ENCODE measurements at places on chromosomes 7 and 10.

DNA sequence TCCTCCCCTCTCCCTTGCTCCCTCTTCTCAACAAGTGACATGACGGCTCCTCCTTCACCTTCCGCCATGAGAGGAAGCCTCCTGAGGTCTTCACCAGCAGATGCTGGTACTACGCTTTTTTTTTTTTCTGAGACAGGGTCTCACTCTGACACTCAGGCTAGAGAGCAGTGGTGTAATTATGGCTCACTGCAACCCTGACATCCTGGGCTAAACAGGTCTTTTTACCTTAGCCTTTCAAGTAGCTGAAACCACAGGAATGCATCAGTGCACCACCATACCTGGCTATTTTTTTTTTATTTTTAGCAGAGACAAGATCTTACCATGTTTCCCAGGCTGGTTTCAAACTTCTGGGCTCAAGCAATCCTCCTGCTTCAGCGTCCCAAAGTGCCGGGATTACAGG, 43.6 kb downstream of the MDH2 start:
- DNase-seq, result no peak

DNA sequence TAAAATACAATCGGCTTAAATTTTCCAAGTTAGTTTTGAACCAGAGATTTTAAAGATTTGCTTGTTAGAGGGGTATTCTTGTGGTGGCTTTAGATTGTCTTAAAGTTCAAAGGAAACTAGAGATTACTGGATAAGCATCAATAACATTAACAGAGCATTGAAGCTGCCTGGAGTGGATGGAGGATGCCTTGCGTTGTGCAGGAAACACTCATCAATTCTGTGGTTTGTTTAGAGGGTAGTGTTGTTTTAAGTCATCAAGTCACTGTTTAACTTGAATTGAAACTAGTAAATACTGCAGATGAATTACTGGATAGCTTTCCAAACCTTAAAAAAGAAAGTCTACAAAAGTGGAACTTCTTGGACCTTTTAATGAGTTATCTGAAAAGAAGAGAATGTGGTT, 218.6 kb downstream of the CELF2 start:
- no peak for DNase-seq

GRCh38 chr7:132584796-132585494, 8.7 kb upstream of the PLXNA4 start:
- DNase-seq, result no peak

- no peak for DNase-seq
Observed at GRCh38 chr10:99799613-99800012, 17.2 kb downstream of the ABCC2 start.

- no peak for DNase-seq
Observed at GRCh38 chr7:38880035-38880434, 29.0 kb downstream of the VPS41 start.

- no peak for DNase-seq
Observed at GRCh38 chr10:86263209-86263608, 103.4 kb downstream of the GRID1 start.

DNA sequence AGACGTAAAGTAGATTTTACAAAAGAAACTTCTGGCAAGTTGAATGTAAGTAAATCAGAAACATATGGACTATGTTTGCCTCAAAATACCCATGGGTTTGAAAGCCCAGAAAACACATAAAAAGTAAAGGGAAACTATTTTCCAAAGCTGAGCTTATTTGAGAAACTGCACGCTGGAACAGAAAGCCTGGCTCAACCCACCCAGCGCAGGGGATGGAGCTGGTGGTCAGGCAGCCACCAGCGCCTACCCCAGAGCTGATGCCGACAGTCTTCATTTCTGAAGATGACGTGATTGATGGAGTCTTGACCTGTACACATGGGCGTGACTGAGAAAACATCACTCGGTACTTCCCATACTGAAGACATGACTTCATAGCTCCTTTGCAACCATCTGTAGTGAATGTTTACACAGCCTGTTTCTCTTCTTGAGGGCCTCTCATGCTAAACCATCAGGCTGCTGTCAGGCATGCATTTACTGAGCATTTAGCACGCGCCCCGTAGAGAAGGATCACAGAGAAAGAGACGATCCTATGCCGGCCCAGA, 232.6 kb upstream of the AUTS2 start:
- no peak for DNase-seq

GRCh38 chr7:78191475-78192079, 393.0 kb downstream of the PHTF2 start:
- peak; percentile 13 for DNase-seq

DNA sequence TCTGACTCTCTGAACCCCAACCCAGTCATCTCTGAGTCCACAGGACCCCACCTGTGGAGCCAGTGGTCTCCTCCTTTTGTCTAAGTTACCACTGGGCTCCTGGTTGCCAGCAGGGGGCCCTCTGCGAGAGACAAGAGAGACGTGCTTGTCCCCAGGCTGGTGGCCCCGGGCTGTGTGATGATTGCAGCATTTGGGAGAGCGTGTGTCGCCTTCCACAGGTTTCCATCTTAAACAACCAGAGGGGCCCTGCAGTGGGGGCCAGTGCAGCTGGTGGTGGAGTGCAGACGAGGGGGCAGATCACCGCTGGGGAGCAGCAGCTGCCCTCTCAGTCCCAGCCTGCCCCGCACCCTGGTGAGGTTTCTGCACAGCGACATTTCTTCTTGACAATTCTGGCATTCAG, 122.4 kb upstream of the PPP2R2D start:
- no peak for DNase-seq

- DNase-seq, result no peak
Observed at GRCh38 chr7:106165337-106165736, 53.2 kb upstream of the SYPL1 start.
